ENCODE measurements at places on chromosomes 5 and 9.

- DNase-seq, result no peak
Measured at GRCh38 chr9:85443190-85443598, 298.6 kb downstream of the AGTPBP1 start.

DNA sequence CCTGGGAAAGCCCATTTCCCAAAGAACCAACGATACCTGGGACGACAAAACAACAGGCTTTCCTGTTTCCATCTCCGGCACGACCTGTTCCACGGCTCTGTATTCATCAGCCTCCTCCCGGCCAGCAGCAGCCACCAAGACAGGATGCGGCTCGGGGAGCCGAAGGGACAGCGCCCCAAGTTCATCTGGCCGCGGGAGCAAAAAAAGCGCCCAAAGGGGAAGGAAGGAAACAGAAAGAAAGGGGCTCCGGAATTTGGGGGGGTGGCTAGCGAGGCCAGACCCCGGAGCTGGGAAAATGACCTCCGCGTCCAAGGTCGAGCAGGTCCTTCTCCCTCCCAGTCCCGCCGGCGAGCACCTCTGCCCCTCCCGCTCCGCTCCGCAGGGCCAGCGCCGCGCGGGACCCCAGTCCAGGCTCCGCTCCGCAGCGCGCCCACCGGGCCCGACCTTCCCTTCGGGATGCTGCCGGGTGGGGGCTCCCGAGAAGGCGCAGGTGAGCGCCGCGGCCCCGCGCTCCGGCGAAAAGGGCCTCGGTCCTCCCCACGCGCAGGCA lies 608 bp downstream of the ELOVL7 start:
- no peak for DNase-seq

GRCh38 chr9:35517131-35517530 lies 27.2 kb downstream of the RUSC2 start:
- no peak for DNase-seq

DNA sequence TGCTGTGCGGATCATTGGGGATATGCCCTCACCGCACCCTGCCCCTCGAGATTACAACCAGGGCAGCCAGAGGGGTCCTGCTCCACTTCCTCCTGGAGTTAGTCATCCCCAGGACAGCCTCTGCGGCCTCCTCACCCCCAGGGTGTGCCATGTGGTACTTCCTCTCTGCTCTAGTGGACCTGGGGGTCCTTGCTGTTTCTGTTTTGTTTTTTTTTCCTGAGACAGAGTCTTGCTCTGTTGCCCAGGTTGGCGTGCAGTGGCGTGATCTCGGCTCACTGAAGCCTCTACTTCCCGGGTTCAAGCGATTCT lies 5.2 kb upstream of the FCN1 start:
- no peak for DNase-seq

- DNase-seq, result no peak
Measured at GRCh38 chr5:113311301-113311700, 123.5 kb downstream of the TSSK1B start.
